ENCODE measurements at places on chromosomes 12 and 14. TPM values are rescaled to one million over a fixed set of nuclear protein-coding genes. Genes with fewer than 3 reads are reported as not detected.
A peak's percentile ranks its signal among the peaks of the same experiment; 100 is the strongest.

DNA sequence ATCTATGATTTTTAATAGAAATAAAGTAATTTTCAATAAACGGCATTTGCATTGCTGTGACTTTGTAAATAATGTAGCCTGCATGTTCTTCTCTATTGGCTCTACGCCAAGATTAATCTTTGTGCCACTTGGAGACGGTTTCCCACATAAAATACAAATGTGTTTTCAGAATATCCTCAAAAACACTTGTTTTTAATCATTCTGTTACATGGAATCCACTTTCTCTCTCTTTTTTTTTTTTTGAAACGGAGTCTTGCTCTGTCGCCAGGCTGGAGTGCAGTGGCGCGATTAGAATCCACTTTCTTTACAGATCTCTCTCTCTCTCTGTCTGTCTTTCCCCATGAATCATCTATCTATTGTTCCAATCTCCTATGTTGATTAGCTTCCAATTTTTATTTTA is 22.8 kb upstream of the SSPN start:
- DNase-seq, result no peak

- DNase-seq, result no peak
These were observed 56.1 kb upstream of the PCED1B start for GRCh38 chr12:47023311-47023710.

The ZNF26 gene
- 9.6 TPM for total RNA-seq

- no peak for DNase-seq
These were observed 826.3 kb downstream of the BCL11B start for GRCh38 chr14:98445718-98446117.

DNA sequence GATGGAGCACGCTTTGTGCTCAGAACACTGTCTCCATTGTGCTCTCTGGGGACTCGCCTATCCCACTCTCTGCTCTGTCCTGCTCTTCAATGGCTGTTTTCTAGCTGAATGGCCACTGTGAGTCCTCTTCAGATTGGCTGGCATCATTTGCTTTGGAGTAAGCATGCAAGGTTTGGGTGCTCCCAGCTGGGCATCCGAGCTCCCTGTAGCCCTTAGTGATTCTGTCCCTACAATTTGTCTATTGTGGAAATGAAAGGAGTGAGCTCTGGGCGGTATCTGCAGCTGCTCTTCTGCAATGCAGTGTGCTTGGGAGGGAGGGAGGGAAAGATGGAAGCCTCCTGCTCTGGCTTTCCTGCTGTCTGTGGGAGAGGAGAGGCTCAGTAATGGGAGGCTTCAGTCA is 84.8 kb downstream of the SMOC1 start:
- DNase-seq, result no peak

- DNase-seq, result no peak
These were observed 233.6 kb downstream of the SYT10 start for GRCh38 chr12:33205981-33206380.

- no peak for DNase-seq
These were observed 1.6 kb downstream of the PAPLN start for GRCh38 chr14:73238941-73239340.

DNA sequence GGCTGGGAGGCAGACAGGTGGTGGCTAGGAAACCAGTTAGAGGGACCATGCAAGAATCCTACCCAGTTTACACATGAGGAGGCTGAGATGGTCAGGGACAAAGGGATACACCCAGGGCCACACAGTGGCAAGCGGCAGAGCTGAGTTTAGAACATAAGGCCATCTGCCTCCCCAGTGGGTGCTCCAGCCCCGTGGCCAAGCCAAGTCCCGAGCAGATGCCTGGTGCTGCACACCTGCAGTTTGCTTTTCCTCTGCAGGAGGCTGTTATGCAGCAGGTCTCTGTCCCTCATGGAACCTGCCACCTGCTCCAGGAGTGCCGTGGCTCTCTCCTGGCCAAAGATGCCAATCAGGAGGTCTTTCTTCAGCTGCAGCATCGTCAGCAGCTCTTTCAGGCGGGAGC is 70.8 kb downstream of the SYNE3 start:
- no peak for DNase-seq

DNA sequence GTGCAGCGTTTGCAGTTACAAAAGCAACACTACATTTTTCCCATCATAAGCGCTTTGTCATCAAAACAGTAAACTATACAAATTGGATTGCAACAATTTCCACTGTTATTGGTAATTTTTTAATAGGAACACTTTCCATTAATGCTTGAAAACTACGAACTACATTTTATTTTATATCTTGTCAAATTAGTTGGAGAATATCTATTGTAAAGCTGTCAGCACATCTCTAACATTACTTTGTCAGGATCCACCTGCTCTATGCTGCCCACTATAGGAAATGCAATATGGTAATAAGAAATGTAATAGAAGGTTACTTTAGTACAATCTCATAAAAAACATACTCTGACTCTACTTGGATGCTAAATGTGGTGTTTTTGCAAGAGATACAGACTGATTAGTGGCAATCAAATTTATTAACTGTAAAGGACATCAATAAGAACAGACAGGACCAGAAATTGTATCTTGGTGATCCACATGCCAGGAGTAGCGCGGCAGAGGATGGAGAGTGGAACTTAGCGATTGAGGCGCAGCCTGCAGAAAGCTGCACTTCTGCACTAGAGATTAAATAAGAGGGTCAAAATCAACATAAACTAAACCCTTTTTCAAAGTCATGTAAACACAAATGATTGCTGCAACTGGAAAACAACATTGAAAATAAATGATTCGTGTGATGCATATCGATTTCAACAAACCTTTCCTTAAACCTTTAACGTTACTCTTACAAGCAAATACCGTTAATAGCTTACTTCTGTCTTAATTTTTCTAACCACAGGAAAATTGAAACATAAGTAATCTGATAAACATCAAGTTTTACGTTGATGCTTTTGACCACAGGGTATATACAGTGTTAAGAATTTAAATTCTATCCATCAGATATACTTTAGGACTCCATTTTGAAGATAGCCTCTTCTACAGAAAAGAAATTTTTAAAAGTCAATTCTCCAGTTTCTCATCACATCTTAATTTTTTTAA is 3.6 kb upstream of the ARID2 start:
- DNase-seq, result peak; percentile 62

GRCh38 chr14:50156111-50156510 is 39.7 kb upstream of the VCPKMT start:
- DNase-seq, result no peak

The AACS gene
- total RNA-seq, result 12.5 TPM

DNA sequence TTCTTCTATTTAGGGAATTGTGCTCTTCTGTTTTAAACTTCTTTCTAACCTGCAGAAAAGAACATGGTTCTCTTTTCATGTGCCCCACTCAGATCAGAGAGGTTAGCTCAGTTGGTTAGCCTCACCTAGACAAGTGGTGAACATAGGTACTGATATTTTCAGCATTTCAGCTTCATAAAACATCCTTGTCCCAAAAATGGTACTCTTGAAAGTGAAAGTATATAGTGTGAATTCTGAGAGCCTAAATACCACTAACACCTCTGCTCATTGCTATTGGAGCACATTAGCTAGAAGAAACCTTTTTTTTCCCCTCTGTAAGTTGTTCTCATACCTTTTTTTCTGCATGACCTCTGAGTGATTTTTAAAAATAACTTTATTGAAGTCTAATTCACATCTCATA is 17.6 kb downstream of the UBE3B start:
- no peak for DNase-seq
